Activated CD8-positive, alpha-beta memory T cell treated with anti-CD3 and anti-CD28 coated beads for 1 hour (primary cell): ENCODE measurements at places on chromosomes 7 and 10.

GRCh38 chr10:116947841-116948529 is 57.0 kb downstream of the SHTN1 start:
- no peak for DNase-seq

GRCh38 chr10:69335063-69335587 is 56.8 kb downstream of the HK1 start:
- no peak for DNase-seq

DNA sequence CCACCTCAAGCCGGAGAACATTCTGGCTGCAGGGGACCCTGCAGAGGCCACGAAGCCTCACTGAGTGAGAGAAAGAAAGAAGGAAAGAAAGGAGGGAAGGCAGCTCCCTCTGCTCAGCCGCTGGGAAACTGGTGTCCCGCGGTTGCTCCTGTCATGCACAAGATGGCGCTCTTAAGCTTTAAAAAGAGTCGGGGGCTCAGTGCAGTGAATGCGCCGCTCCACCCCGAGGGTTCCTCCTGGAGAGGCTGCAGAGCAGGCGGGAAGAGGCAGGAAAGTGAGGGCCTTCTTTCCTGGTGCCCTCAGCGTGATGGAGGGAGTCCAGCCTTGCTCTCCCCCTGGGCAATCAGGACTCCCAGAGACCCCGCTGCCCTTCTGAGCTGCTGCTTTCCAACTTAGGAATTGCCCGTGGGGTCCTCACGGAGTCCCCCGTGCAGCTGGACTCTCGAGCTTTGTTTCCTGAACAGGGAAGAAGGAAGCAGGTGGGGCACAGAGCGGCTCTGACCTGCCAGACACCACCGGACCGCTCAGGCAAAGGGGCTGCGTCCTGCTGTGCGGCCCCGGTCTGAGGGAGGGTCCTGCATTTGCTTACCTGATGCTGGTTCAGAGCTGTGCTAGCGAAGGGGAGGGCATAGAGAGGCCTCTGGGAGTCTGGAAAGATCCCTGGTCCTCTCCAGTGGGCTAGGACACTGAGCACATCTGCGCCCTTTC is 141.9 kb upstream of the MKI67 start:
- no peak for DNase-seq

GRCh38 chr7:105816266-105816843 is 60.0 kb downstream of the ATXN7L1 start:
- DNase-seq: no peak

DNA sequence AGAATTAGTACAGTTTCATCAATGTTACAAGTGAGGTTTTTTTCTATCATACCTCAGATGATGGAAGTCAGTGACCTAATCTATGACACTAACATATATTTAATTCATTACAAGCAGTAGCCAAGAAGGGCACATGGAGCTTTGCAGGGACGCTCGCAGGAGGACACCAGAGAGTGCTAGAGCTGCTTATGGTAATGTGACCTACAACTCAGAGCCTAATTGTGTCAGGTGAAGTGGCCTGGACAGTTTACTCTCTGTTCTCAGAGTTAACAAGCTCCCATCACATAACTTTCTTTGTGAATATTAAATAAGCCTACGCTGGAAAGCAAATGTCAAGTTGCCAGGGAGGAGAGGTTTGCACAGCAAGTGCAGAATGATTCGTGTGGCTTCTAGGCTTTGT is 11.6 kb upstream of the CNNM2 start:
- DNase-seq: no peak

- no peak for DNase-seq
Observed at GRCh38 chr7:77281780-77282478, 82.3 kb upstream of the FGL2 start.
